H7 (cell line): ENCODE measurements at places on chromosomes 3 and 15.
A peak's percentile ranks its signal among the peaks of the same experiment; 100 is the strongest.

GRCh38 chr15:75695634-75696310 is 16.9 kb downstream of the CSPG4 start:
- peak; percentile 53 for DNase-seq

GRCh38 chr3:195162033-195162669 is 108.8 kb downstream of the XXYLT1 start:
- DNase-seq = no peak

DNA sequence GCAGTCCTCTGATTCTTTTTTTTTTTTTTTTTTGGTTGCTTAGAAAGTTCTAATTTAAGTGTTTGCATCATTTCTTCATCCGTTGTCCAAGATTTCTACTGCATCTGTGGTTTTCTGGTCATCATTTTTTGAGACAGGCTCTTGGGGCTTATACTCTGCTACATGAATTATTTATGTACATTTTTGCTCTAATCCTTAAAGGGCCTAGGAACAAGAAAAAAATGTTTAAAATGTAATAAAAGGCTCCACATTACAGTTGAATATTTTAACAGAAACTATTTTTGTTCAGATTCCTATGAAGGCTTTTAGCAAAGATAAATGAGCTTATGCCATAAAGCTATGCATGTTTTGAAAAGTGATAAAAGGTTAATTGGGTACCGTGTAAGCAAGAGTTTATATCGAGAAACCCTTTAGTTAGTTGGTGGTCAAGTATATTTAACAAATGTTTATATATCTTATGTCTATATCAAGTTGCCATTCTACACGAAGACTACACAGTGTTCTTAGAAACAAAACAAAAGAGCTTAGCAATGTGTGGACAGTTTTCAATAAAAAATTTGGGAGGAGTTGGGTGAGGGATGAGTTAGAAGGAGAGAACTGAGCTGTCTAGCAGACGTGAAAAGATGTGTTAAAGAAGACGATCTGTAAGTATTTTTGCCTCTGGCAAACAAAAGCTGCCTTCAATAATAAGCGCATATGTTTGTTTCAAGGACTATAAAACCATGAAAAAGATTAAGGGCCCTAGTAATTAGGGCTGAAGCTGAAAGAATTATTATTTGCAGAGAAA is 563.6 kb upstream of the NAALADL2 start:
- DNase-seq = no peak

- DNase-seq = peak; percentile 82
These were observed 3.2 kb upstream of the NR2E3 start for GRCh38 chr15:71807125-71807629.

DNA sequence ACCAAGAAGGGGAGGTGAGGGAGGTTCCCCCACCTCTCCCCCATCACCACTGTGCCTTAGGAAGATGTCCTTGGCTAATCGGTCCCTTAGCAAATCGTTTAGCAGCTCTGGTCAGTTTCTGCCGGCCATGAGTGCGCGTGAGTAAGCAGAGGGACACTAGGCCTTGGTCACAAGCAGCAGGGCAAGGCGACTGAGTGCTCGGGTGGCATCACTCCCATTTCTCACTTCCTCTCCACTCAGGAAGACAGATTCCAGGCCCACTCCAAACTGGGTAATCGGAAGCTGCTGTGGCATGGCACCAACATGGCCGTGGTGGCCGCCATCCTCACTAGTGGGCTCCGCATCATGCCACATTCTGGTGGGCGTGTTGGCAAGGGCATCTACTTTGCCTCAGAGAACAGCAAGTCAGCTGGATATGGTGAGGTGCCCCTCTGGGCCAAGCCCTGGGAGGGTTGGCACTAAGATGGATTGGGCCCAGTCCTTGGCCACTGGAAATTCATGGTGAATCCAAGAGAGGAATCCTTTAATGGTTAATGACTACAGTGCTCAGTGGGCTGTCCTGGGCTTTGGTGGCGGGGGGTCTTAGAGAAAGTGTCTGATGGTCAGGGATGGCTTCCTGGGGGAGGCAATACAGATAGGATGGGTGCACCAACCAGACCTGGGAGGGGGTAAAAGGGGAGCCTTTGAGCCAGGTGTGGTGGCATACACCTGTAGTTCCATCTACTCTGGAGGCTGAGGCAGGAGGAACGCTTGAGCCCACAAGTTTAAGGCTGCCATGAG is 4.0 kb downstream of the PARP3 start:
- no peak for DNase-seq

- DNase-seq = no peak
These were observed 48.9 kb upstream of the STRIT1 start for GRCh38 chr3:155342344-155342743.
